IPS-NIHi11 (cell line): ENCODE measurements at places on chromosomes 2 and 18.

DNA sequence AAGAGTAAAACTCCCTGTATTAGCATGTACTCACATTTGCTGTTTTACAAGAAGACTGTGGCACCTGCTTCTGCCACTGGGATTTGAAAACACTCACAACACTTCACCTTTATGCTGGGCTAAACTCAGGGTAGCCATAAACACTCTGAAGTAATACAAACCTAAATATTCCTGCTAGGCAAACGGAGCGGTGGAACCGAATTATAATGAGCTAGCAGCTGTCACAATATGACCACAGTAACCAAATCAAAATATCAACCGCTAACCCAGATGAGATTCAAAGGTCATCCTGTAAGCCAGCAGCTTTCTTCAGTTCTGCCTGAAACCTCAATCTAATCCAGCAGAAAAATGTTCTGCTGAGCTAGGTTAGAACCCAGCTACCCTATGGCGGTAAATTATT lies 132.1 kb downstream of the TCF4 start:
- DNase-seq = no peak

GRCh38 chr2:183998041-183998796 lies 600.1 kb upstream of the ZNF804A start:
- no peak for DNase-seq

GRCh38 chr2:32715981-32716380 lies 88.1 kb downstream of the TTC27 start:
- DNase-seq = no peak

DNA sequence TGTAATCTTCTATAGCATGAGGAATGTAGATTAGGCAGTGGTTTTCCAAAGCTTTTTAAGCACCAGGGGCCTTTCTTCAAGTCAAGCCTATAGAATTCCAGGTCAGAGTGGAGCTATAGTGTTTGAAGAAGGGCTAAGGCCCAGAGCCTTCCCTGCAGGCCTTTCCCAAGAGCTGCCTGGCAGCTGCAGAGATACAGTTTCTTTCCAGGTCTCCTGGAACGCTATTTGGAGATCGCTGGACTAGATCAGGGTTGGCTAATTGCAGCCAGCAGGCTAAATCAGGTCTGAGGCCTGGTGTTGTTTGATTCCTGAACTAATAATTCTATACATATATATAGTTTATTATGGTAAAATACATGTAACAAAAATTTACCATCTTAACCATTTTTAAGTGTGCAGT lies 319.0 kb upstream of the SPRED2 start:
- no peak for DNase-seq

DNA sequence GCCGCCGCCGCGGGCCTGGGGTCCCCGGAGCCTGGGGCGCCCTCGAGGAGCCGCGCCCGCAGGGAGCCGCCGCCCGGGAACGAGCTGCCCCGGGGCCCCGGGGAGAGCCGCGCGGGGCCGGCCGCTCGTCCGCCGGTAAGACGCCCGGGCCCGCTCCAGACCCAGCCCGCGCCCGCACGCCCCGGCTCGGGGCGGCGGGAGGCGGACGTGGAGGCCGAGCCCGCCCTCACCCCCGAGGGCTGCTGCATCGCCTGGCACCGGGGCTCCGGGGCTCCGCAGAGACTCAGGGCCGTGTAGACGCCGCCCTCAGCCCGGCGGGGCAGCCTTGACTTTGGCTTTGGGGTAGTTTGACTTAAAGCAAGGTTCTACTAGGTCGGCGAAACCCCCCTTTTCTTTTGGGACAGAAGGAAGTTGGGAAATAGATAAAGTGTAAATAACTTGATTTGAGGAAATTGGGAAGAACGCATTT lies 335 bp downstream of the ERFE start:
- DNase-seq = peak; percentile 68

DNA sequence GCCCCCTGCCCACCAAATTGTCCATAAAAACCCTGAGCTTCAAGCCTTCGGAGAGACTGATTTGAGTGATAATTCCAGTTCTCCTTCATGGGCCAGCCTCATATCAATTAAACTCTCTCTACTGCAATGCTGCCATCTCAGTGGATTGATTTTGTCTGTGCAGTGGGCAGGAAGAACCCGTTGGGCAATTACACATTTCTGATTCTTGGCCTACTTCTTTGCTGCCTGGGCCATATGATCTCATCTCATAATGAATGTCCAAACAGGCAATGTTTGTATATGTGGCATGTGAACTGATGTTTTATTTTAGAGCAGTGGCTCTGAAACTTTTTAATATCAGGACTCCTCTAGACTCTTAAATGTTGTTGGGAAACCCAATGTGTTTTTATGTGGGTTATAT lies 101.2 kb upstream of the SLC38A11 start:
- no peak for DNase-seq

GRCh38 chr2:205740381-205740780 lies 58.1 kb downstream of the NRP2 start:
- no peak for DNase-seq

DNA sequence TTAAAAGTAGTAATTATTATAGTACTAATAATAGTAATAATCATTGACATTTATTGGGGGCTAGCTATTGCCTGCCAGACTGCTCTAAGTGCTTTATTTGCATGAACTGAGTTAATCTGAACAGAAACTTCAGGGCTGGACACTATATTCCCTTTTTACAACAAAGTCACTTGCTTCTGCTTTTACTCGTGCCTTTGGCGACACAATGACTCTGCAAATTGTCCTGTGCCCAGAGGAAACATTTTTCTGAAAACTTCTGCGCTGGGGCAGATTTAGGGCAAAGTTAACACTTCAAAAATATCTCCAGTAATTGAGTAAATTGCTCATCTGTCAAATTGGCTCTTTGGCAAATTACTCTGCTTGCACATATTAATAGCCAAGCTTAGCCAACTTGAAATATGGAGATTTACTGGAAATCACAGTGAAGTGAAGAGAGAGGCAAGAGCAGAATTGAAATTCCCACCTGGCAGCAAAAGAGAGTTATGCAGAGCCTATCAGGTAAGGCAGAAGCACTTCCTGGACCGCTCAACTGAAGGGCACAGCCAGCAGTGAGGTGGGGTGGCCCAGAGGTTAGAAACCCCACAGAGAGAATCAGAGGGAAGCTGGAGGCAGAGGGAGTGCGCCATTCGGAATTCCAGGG lies 36.3 kb downstream of the BMP10 start:
- DNase-seq = no peak

- DNase-seq = no peak
Measured at GRCh38 chr2:150880986-150881385, 380.7 kb downstream of the RBM43 start.

DNA sequence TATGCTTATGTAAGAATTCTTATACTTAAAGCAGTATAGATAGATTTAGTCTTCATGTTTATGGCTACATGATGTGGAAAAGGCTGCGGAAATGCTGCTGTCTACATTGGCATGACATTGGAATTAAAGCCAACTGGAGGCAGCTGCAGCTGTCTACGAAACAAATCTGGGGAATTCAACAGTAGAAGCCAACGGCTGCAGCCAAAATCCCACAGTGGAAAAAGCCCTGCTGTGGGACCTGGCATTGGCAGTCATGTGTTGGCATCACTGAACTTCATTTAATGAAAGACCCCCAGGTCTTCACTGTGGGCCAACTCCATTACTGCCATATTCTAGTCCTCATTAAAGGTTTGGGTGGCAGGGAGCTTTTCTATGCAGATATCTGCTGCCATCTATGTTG lies 223.6 kb downstream of the SLC8A1 start:
- no peak for DNase-seq

DNA sequence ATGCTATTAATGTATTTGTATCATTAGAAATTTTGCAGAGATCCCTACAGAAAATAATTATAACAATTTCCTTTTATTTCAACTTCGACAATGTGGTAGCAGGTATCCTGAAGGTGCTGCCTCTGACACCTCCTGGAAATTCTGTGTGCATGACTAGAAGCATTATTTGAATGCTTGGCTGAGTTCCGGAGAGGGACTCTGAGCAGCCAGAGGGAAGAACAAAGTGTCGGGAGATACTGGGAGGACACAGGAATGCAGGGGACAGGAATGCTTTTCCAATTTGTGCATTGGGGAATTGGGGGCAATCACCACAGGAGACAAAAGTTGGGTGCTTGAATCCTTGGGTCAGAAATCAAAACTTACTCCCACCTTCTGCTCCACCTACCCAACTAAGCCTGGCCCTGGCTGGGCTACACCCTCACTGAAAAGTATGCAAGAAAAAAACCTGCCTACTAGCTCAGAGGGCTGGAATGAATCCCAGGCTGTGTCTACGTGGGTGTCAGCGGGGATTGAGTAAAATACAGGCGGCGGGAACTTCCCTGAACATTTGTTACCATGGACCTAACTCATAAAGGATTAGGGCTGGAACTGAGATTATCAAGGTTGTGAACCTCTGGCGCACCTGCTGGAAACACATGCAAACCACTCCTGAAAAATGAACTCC lies 299.3 kb downstream of the SOX11 start:
- DNase-seq = no peak

DNA sequence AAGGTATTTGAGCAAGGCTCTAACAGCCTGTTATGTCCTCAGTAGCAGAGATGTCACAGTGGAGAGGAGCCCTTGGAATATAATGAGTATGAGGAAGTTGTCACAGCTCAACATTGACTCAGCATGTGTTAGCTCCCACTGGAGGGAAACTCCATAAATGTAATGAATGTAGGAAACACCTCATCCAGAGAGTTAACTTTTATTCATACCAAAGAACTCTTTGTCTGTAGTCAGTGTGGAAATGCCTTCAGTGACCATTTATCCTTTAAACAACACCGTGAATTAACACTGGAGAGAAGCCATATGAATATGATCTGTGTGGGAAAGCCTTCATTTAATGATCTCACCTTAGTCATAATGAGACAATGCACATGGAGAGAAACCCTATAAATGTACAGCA lies 59.7 kb downstream of the CYP1B1 start:
- no peak for DNase-seq

DNA sequence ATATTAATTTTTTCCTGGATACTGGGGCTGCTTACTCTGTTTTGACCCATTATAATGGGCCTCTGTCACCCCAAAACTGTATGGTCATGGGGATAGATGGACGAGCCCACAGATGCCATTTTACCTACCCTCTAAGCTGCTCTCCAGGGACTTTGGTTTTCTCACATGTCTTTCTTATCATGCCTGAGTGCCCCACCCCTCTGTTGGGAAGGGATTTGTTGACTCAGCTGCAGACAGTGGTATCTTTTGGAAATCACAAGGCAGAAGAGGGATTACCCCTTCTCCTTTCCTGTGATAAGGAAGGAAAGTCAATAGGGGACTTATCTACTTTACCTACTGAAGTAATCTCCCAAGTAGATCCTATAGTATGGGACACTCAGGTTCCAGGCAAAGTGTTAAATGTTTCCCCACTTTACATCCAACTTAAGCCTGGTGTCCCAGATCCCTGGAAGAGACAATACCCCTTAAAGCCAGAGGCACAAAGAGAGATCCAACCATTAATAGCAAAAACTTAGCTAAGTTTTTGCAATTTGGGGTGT lies 182.7 kb downstream of the RNF152 start:
- DNase-seq = no peak

DNA sequence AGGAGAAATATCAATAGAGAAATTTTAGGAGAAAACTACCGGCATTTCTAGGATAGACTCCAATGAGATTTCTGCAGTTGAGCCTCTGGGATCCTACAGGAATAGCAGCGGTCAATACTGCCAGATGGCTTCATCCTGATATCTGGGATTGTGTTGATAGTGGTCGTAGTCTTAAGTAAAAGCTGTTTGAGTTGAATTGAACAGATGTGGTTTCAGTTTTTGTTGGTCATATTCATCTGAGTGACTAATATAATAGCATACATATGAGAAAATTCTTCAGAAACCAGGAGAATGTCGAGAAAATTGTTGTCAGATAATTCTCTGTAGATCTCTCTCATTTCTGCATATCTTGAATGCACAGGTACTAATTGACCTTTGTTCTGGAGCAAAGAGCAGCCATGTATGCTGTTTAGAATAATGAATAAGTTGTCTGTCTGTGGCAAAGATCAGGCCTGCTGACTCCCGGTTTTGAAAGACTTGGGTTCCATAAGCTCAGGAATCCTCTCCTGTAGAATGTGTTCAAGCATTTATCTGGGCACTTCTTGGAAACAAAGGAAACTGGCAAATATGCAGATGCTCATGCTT lies 288.1 kb downstream of the TMX3 start:
- no peak for DNase-seq

DNA sequence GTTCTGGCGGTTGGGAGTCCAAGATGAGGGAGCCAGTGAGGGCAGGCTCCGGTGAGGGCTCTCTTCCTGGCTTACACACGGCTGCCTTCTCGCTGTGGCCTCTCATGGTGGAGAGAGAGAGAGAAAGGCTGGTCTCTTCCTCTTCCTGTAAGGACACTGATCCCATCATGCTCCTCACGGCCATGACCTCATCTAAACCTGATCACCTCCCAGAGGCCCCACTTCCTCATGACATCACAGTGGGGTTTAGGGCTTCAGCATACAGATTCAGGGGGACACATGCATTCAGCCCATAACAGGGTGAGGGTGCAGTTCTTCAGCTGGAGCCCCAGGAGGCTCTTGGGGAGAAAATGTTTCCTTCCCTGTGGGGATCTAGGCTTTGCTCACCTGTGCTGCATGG lies 29.2 kb downstream of the AGAP1 start:
- DNase-seq = no peak

DNA sequence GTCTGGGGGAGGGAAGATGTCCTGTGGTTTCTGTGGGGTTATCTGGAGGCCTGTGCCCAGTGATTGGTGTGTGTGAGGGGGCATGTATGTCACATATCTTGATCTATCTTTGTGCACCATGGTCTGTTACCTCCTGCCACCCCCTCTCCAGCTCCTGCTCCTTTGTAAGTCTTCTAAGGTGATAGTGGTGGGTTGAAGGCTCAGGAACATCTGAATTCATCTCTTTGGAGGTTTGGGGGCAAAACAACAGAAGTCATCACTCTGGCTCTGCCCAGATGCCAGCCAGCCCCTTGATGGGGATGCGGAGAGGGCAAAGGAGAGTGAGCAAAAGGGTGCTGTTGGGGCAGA lies 2.7 kb upstream of the WNT6 start:
- no peak for DNase-seq

DNA sequence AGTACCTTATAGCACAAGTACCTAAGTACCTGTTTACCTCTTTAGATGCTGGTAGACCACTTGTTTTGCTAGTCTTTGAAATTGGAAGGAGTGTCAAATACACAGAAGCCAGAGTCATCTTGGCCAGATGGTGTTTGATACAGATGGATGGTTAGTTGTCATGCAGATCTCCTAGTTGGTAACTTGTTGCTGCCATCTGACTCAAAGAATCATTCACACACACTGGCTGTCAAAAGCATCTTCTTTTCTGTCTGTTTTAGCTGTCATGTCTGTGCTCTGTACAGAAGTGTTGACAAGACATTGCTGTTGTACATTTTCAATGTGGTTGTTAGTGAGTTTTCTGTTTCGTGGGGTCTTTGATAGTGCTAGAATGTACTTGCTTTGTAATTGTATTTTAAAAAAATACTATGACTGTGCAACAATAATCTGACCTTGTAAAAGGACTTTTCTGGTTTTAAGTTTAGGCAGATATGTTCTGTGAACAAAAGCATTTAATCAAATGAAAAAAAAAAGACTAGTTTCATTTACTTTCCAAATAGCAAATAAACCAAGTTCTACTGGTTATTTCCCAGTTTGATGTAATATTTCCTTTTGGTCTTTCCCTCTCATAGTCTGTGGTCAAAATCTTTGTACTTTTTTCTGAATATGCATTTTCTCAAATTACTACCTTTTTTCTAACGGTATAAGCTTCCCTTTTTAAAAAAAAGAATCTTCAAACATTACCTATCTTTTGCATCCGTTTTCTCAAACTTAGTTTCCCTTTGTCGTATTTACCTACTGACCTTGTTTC lies 39.9 kb downstream of the TANK start:
- no peak for DNase-seq
